ENCODE measurements at places on chromosomes 1 and 21. TPM values are rescaled to one million over a fixed set of nuclear protein-coding genes. Genes with fewer than 3 reads are reported as not detected.

The OR10R2 gene
- total RNA-seq = not detected

The FABP3 gene
- 3.0 TPM for total RNA-seq

The AVPR1B gene
- total RNA-seq = 0.11 TPM

The CFAP45 gene
- 1.1 TPM for total RNA-seq

The RASAL2 gene
- total RNA-seq = 22.1 TPM

The HSPG2 gene
- 191 TPM for total RNA-seq

The TACSTD2 gene
- total RNA-seq = 0.61 TPM

The COL24A1 gene
- total RNA-seq = 0.94 TPM

The MIXL1 gene
- 86.3 TPM for total RNA-seq

The TP73 gene
- total RNA-seq = 3.3 TPM

The NPHS2 gene
- total RNA-seq = not detected

The AMY2B gene
- total RNA-seq = 1.6 TPM

The EFCAB14 gene
- 82.7 TPM for total RNA-seq

The CD53 gene
- not detected for total RNA-seq

The MYOG gene
- total RNA-seq = not detected

The OR10J4 gene
- not detected for total RNA-seq

The AADACL4 gene
- total RNA-seq = not detected

The HSD11B1 gene
- total RNA-seq = not detected

The OR10Z1 gene
- not detected for total RNA-seq

The AMY1A gene
- not detected for total RNA-seq

The NR0B2 gene
- not detected for total RNA-seq

The ANGPTL1 gene
- not detected for total RNA-seq

The MATN1 gene
- total RNA-seq = 0.18 TPM

The LCE2B gene
- not detected for total RNA-seq

The COL16A1 gene
- 6.9 TPM for total RNA-seq

The SPRR5 gene
- total RNA-seq = not detected

The RAP1GAP gene
- 7.2 TPM for total RNA-seq

The NKAIN1 gene
- 7.5 TPM for total RNA-seq

The S100A5 gene
- not detected for total RNA-seq

The GCLM gene
- total RNA-seq = 14.0 TPM

The TRIM45 gene
- 16.5 TPM for total RNA-seq

The MPL gene
- total RNA-seq = 0.32 TPM

The RGSL1 gene
- total RNA-seq = not detected

The FCRL2 gene
- total RNA-seq = not detected
